ENCODE measurements at places on chromosomes 6 and 20.

DNA sequence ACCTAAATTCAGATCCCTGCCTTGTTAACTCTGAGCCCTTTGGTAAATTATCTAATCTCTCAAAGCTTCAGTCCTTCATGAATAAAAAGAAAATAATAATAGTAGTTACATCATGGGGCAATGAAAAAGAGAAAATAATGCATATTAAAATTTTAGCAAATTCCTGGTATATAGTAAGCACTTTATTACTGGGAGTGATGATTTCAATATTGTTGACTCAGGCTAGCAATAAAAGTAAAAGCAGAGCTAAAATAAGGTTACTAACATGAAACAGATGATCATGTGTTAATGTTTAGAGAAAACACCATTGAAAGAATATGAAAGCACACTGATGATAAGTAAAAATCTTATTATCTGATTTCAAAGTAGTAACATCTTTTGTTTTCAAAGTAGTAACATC is 13.6 kb downstream of the GINS1 start:
- no peak for DNase-seq

DNA sequence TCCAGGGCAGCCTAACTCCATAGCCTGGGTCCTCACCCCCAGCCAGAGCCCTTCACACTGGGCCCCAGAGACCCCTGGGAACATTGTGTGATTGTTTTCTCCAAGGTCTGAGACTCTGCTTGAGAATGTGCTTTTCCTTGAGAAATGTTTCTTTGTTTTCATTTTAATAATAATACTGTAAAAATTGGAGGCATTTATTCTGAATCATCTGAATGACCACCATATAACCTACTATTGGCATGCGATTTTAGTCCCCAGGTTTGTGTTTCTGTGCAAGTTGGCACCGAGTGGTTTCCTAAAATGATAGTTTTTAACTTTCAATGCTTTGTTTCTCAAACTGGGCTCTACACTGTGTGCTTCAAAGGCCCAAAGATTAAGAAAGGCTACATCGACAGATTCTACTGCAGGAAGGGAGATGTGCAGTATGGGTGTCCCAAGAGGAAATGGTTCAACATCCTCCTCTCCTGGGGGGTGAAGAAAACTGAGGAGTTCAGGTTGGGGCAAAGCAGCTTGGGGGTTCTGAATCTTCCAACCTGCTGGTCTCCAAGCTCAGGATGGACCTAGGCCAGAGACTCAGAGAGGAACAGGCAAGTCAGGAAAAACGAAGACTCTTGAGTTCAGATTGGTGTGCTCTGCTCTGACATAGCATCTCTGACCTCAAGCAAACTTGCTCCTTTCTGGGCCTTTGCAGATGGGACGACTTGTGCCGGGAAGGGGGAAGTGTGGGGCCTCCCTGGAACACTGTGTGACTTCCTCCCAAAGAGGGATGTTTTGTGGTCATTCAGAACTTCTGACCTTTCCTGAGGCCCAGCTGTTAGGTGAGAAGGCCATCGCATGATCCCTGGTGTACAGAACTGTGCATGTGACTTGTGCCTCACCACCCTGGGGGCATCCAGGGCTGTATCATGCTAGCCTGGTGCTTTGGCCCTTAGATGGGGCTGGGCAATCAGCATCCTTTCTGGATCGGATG is 31.0 kb downstream of the DAAM2 start:
- no peak for DNase-seq

- DNase-seq = no peak
Observed at GRCh38 chr6:56860475-56860874, 94.4 kb upstream of the BEND6 start.

- no peak for DNase-seq
Observed at GRCh38 chr20:25252230-25252651, 4.4 kb downstream of the PYGB start.

Data from HEK293T (cell line).